ENCODE measurements at places on chromosomes 3 and 15.

GRCh38 chr15:96390986-96391385, 60.5 kb downstream of the NR2F2 start:
- DNase-seq, result no peak

DNA sequence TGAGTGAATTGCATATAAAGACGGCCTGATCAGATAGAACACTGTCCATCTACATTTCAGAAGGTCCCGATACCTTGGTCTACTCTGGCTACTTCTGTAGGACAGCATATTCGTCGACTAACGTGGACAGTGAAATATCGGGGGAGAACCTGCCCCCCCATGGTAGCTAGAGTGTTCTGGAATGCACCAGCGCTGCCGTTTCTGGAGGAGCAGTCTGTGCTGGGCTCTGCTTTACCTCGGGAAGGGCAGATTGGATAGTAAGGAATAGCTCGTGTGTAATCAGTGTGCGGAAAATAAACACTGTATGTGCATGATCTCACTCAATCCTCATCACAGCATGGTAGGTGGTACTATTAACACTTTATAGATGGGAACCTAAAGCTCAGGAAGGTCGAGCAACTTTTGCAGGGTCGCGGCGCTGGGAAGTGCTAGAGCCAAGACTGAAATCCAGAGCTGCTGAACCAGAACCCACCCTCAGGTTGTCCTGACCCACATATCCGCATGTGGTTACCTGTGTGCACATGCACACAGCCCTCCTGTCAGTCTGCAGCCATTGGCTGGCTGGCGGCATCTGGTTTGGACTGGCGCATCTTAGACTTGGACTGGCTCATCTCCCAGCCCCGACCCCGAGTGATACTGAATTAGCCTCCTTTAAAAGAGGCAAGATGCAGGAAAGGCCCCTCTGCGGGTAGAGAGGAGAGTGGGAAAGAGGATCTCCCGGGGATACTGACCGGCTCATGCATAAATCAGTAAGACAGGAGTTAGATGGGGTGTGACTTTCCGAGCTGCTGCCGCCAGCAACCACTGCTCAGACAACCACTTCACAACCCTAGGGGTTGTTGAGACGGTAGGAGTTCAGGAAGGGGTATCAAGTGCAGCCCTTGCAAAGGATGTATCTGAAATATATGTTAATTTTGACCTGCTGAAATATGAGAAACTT, 155.0 kb upstream of the BHLHE40 start:
- no peak for DNase-seq

DNA sequence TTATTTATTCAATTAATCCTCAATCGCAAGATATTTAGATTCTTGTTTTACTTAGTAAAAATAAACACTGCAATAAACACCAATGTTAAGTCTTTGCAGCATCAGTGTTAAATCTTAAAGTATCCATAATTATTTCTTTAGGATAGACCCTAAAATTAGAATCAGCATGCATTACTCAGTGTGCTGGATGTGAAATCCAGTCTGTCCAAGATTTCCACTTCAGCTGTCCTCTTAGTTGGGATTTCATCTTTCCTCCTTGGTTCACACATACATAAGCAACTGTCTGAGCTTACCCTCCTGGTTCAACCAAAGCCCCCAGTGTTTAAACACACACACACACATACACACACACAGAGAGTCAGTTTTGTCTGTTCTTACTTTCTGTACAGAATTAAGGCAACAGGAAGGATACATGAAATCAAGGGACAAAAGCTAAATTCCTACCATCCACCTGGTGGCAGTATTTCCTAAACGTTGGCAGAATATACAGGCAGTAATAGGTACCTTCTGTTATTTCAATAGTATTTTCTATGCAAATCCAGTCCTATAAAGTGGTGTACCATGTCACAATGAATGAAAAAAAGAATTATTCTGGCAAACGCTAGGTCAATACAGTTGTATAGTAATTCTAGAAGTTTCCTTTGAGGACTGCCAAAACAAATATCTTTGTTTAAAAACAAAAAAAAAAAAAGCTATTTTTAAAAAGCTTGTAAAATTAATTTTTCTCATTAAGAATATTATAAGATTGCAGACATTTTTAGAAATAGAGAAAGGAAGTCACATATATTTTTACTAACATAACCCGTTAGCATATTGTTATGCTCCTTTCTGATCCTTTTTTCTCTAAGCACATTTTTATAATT, 27.3 kb upstream of the DMXL2 start:
- peak; percentile 48 for DNase-seq

GRCh38 chr15:55615445-55615844, 27.3 kb upstream of the PYGO1 start:
- DNase-seq, result no peak

DNA sequence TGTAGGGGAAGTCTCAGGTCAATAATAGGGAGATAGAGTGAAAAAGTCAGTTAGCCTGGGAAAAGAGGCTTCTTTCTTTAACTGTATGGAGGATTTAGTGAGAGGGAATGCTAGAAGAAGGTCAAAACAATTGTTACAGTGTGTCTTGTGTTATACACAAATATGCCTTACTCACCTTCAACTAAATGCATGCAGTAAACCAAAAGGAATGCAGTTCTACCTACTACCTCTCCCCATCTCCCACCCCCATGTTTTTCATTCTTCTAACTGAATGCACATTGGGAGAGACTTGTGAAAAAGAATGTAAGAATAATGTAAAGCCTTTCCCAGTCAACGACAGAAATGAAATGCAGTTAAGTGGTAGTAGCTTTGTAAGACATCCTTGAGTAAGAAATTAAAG, 33.8 kb downstream of the CCDC66 start:
- no peak for DNase-seq

GRCh38 chr3:39136533-39137434, 16.6 kb downstream of the CSRNP1 start:
- no peak for DNase-seq

DNA sequence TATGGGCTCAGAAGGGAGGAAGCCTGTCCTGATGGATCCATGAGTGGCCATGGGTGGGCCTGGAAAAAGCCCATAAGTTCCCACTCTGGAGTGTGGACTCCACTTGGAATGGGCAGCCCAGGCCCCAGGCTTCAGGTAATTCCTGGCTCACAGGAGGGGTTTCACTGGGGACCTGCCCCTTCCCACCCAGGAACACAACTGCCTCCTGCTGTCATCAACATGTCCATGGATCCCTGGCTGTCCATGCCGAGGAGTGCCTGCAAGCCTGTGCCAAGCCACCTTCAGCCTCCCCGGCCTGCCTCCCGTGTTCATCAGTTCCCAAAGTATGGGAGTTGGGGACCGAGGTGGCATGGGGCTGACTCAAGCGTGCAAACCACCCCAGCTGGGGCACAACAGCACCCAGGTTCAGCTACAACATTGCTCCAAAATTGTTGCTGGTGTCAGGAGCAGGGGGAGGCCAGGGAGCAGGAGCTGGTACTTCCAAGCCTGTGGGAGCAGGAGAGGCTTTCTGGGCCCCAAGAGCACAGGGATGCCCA, 470.9 kb upstream of the ARL6 start:
- DNase-seq, result no peak

GRCh38 chr15:100623301-100623700, 20.9 kb downstream of the ASB7 start:
- DNase-seq, result no peak

- DNase-seq, result no peak
Measured at GRCh38 chr15:66149871-66150270, 103.7 kb downstream of the MEGF11 start.

DNA sequence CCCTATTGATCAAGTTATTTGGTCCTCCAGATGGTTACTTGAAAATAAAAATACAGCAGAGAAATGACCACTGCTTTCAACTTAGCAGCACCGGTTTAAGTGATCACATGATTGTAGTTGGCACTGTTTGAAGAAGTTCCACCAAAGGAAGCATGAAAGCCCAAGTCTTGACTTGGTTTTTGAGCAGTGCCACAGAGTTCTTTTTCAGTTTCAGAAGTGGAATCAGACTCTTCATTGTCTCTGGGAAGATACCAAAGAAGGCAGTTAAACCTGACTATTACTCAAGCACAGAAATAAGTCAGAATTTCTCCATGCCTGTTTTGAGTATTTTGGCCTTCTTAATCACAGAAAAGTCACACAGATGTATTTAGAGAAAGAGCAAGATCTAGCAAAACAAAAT, 66.7 kb downstream of the BBX start:
- no peak for DNase-seq

GRCh38 chr3:170692720-170693119, 106.8 kb upstream of the SLC7A14 start:
- DNase-seq, result no peak

DNA sequence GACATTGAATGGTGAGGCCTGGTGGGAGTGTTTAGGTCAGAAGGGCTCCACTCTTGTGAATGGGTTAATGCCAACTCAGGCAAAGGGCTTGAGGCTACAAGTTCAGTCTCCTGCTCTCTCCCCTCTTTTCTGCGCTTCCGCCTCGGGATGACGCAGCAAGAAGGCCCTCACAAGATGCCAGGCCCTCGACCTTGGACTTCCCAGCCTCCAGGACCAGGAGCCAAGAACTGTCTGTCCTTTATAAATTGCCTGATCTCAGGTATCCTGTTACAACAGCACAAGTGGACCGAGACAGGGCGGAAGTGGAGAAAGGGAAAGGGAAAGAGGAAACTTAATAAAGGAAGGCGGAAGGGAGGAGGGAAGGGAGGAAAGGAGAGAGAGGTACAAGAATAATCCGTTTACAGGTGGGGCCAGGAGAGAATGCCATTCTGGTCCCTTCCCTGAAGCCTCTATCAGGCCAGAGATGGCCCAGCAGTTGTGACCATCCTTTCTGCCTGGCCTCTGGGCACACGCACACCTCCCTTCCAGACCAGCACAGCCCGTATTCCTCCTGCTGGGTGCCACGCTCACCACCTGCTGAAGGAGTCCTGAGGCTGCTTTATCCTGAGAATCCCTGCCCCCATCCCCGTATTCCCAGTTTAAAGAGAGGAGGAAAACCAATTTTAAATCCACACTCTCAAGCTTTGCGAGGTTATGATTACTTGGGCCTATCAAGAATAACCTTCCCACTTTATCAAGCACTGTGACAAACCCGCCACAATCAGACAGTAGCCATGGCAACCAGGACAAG, 64.2 kb downstream of the OXNAD1 start:
- DNase-seq, result no peak

GRCh38 chr3:148853076-148853475, 12.0 kb upstream of the CPA3 start:
- no peak for DNase-seq

DNA sequence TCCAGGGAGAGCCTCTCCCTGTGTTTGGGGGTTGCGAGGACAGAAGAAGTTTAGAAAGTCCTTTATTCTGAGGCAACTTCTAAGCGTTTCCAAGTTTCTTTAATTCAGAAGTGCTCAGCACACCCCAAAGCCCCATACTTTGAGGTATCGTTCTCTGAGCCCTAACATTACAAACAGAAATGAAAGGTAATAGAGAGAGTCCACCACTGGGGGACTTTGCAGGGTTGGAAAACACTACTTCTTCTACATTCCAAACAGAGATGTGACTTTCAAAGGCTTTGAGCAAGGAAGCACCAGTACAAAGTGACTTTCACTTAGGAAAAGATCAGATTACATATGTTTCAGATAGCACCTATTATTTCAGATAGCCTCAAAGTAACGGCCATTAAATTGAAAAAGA, 6.2 kb upstream of the ZNF280D start:
- no peak for DNase-seq

DNA sequence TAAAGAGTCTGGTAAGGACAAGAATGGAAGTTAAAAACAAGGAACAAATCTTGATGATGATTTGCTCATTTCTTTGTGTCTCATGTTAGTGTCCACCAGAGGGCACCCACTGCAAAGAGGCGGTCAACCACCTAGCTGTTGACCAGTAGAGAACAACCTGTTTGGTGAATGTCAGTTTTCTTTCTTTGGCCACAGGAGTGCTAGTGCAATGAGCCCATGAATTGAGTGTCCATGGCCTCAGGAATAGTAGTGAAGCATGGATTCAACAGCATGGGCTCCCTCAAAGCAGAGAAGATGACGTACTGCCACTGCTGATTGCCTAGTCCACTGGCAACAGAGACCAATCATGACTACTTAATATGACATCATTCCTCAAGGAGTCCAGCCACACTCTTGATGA, 10.7 kb upstream of the CNTN6 start:
- DNase-seq, result peak; percentile 24

DNA sequence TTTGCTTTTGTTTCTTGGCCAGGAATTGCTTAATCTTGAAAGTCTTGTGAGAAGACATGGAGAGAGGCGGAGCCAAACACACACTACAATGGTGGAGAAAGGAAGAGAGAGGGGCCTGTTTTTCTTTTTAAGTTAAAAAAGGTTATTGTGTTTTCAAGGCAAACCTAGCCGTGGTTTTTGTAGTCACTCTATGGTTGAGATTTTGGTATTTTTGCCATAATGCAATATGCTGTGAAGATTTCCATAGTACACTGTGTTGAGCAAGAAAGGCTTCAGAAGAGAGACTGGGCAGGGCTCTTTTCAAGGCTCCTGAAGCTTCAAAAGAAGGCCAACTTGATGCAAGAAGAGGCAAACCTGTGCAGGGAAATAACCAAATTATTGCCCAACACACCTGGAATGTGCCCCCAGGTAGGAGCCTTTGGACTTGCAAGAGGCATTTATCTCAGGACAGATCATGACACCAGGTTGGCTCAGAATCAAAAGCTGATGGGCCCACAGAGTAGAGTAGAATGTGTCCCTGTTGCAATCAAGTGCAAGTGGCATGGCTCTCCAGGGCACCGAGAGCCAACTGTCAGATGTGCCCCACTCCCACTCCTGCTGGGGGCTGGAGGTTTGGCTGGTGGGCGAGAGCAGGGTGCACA, 22.1 kb downstream of the AMOTL2 start:
- DNase-seq, result no peak

DNA sequence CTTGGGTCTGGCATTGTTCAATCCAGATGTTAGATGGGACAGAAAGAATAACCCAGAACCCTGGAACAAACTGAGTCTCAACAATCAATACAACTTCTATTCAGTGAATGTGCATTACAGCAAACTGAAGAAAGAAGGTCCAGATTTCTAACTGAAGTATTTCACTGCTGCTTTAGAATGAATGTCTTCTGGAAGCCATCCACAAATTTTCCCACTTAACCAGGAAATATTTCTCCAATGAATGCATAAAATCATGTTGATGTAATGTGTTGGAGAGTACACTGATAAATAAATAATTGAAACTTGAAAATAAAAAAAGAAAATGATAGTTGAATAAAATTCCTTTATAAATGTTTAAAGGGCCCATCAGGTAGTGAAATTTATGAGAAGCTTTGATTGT, 658.6 kb downstream of the ZBBX start:
- no peak for DNase-seq

GRCh38 chr15:75208501-75209288, 7.0 kb downstream of the C15orf39 start:
- no peak for DNase-seq

DNA sequence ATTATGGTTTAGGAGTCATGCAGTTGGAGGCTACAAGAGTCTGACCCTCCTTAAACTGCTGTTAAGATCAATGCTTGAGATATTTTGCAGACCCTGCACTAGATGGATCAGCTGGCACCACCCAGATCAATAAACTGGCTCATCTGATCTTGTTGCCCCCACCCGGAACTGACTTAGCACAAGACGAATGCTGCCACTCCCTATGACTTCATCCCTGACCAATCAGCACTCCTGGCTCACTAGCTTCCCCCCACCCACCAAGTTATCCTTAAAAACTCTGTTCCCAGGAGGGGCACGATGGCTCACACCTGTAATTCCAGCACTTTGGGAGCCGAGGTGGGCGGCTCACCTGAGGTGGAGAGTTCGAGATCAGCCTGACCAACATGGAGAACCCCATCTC, 594.0 kb downstream of the NTRK3 start:
- no peak for DNase-seq

Measured in D341Med (cell line).